ENCODE measurements at places on chromosomes 4 and X. TPM values are rescaled to one million over a fixed set of nuclear protein-coding genes. Genes with fewer than 3 reads are reported as not detected.

GRCh38 chr4:158578476-158578875 is 56.8 kb downstream of the RXFP1 start:
- no peaks in the 10 kb centered on the region for H3K27me3 ChIP-seq
- H3K36me3 ChIP-seq: no peaks in the 10 kb centered on the region
- no peak overlapping the region for H3K4me3 ChIP-seq
- DNase-seq: no peak
- H3K4me1 ChIP-seq: no peaks in the 10 kb centered on the region
- no peak overlapping the region for H3K27ac ChIP-seq

- no peak overlapping the region for H3K4me3 ChIP-seq
- H3K4me1 ChIP-seq: no peaks in the 10 kb centered on the region
- no peaks in the 10 kb centered on the region for H3K27me3 ChIP-seq
- no peak for DNase-seq
- H3K36me3 ChIP-seq: no peaks in the 10 kb centered on the region
Measured at GRCh38 chrX:103396186-103396585, 19.8 kb downstream of the BEX3 start.

DNA sequence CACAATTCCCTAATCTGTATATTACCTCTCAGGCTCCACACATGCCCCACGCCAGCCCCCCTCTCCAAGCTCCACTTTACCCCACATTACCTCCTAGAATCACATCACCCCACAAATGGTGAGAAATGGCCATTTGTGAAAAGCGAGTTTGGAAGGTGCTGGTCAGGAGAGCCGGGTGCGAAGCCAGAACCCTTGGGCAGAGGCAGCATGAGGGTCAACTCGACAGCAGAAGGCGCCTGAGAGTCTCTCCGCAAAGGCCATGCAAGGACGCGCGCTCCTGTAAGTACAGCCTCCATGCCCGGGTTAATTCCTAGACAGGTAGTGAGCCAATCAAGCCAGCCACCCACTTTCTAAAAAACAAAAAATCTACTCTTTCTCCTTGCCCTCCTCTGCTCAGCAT is 42.4 kb downstream of the RHOXF2 start:
- no peak for DNase-seq
- H3K4me1 ChIP-seq: no peaks in the 10 kb centered on the region
- H3K36me3 ChIP-seq: no peaks in the 10 kb centered on the region

- H3K27me3 ChIP-seq: no peaks in the 10 kb centered on the region
- H3K36me3 ChIP-seq: no peaks in the 10 kb centered on the region
- DNase-seq: no peak
- H3K4me3 ChIP-seq: no peak overlapping the region
- no peak overlapping the region for H3K27ac ChIP-seq
Measured at GRCh38 chr4:3466691-3467600, 3.8 kb downstream of the DOK7 start.

DNA sequence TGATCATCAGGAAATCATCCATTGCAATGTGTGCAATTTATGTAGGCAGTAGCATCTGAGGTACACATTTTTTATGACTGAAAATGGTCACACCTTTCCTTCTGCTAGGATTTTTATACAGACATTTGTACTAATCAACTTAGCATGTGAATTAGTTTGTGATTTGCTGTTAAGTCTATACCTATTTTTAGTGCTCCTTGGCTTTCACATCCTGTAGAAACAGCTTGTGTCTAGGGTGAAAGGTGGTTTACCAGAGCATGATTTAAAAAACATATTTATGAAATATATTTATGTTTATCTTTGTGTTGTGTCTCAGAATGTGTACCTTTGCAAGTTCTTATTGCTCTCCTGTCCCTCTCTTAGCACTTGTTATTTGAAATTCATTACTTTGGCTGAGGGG is 916.0 kb downstream of the TECRL start:
- H3K36me3 ChIP-seq: no peaks in the 10 kb centered on the region
- no peak for DNase-seq

DNA sequence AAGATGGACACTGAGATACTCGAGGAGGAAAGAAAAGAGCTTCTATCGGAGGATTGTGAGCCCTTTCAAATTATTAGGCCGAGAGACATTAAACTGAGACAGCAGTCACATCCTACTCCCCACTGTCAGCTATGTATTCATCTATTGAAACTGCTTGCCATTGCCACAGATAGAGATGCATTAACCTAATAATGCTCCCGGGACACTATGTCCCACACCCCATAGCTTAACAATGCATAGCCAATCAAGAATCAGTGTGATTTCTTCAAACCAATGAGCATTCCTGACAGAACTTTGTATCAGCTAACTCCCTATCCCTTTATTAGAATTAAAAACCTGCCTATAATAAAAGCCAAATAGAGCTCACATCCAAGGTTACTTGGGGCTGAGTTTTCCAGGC is 118.1 kb upstream of the NEIL3 start:
- H3K36me3 ChIP-seq: no peaks in the 10 kb centered on the region
- H3K27ac ChIP-seq: no peak overlapping the region
- no peak for DNase-seq
- H3K27me3 ChIP-seq: no peaks in the 10 kb centered on the region
- H3K4me1 ChIP-seq: no peaks in the 10 kb centered on the region

- H3K4me1 ChIP-seq: no peaks in the 10 kb centered on the region
- peak overlapping the region; percentile 97 for H3K27ac ChIP-seq
- no peaks in the 10 kb centered on the region for H3K27me3 ChIP-seq
- no peaks in the 10 kb centered on the region for H3K36me3 ChIP-seq
Measured at GRCh38 chr4:39528061-39528465, 824 bp upstream of the UGDH start.

- H3K4me3 ChIP-seq: no peak overlapping the region
- H3K36me3 ChIP-seq: no peaks in the 10 kb centered on the region
- no peaks in the 10 kb centered on the region for H3K4me1 ChIP-seq
- no peak for DNase-seq
Measured at GRCh38 chr4:27128443-27128842, 267.8 kb downstream of the STIM2 start.

DNA sequence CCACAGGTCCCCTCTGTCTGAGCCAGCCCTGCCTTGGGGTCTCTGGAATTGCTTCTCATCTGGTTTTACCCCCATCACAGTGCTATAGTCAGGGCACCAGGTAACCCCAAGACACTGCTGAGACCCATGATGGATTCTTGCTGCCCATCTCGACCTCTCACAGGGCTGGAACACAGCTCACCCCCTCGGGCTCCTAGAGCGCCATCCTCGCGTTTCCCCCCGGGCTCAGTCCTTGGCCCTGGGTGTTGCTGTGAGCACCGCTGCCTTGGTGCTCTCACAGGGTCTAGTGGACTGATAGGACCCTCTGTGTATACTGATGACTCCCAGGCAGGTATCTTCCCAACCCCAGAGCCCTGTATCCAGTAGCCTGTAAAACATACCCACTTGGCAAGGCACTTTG is 8.8 kb downstream of the MAEA start:
- no peaks in the 10 kb centered on the region for H3K36me3 ChIP-seq
- DNase-seq: no peak
- H3K4me3 ChIP-seq: no peak overlapping the region

DNA sequence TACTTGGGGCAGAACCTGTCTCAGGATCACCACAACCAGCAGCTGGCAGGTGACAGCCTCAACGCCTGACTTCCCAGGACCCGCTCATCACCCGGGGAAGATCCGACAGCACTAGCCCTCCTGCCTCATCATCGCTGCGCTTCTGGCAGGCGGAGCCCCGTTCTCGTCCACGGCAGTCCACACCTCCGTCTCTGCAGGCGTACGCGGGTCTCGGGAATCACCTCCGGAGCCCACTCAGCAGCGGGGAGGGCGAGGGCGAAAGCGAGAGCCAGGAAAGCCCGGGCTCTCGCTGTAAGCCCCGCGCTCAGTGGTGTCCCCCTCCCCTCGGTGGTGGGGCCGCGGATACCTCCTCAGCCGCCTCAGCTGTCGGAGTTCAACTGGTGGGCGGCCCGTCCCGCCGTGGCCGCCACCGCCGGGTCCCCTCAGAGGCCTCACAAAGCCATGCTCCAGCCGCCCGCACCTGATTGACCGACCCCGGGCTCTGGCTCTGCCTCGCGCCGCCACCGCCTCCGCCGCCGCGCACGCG is 518 bp upstream of the CNKSR2 start:
- no peaks in the 10 kb centered on the region for H3K4me1 ChIP-seq
- peak overlapping the region; percentile 43 for H3K4me3 ChIP-seq
- peak; percentile 3 for DNase-seq
- H3K27ac ChIP-seq: no peak overlapping the region

- no peak overlapping the region for H3K27ac ChIP-seq
- no peaks in the 10 kb centered on the region for H3K27me3 ChIP-seq
- no peaks in the 10 kb centered on the region for H3K4me1 ChIP-seq
Measured at GRCh38 chr4:154630324-154630723, 17.9 kb upstream of the FGG start.

ABLIM2 gene
- 2.6 TPM for total RNA-seq

DNA sequence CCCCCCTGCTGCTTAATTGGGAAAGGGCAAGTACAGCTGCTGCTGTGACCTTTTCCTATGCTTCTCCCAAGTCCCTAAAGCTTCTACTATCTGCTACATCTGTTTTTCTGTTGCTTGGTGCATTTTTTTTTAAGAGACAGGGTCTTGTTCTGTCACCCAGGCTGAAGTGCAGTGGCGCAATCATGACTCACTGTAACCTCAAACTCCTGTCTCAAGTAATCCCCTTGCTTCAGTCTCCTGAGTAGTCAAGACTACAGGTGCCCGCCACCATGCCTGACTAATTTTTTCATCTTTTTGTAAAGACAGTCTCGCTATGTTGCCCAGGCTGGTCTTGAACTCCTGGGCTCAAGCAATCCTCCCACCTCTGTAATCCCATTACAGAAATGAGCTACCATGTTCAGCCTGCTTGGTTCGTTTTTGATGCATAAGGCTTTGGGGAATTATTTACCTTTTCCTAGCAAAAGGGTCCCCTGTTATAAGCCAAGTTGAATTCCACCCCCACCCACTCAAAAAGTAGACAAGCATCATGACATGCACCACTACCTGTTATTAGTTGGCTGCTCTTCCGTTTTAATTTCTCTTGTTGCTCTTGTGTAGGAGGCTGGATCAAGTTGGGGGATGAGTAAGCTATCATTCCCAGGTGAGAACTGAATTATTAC is 39.6 kb downstream of the DGKK start:
- H3K4me1 ChIP-seq: no peaks in the 10 kb centered on the region
- DNase-seq: no peak
- no peaks in the 10 kb centered on the region for H3K36me3 ChIP-seq

- no peaks in the 10 kb centered on the region for H3K36me3 ChIP-seq
- H3K27ac ChIP-seq: no peak overlapping the region
- no peak for DNase-seq
- H3K27me3 ChIP-seq: no peaks in the 10 kb centered on the region
Measured at GRCh38 chr4:95546221-95546620, 2.6 kb downstream of the UNC5C start.

- no peaks in the 10 kb centered on the region for H3K27me3 ChIP-seq
- no peak for DNase-seq
- no peak overlapping the region for H3K27ac ChIP-seq
- H3K4me1 ChIP-seq: no peaks in the 10 kb centered on the region
- H3K4me3 ChIP-seq: no peak overlapping the region
- no peaks in the 10 kb centered on the region for H3K36me3 ChIP-seq
Measured at GRCh38 chr4:22802876-22803275, 110.1 kb downstream of the GBA3 start.

GRCh38 chr4:136392576-136392975 is 1139.7 kb downstream of the PCDH18 start:
- DNase-seq: no peak
- H3K4me1 ChIP-seq: no peaks in the 10 kb centered on the region
- no peaks in the 10 kb centered on the region for H3K27me3 ChIP-seq
- H3K27ac ChIP-seq: no peak overlapping the region

- DNase-seq: no peak
- no peak overlapping the region for H3K4me3 ChIP-seq
- no peak overlapping the region for H3K27ac ChIP-seq
- H3K36me3 ChIP-seq: no peaks in the 10 kb centered on the region
- no peaks in the 10 kb centered on the region for H3K4me1 ChIP-seq
Measured at GRCh38 chr4:122548886-122549630, 71.8 kb downstream of the IL21 start.

DNA sequence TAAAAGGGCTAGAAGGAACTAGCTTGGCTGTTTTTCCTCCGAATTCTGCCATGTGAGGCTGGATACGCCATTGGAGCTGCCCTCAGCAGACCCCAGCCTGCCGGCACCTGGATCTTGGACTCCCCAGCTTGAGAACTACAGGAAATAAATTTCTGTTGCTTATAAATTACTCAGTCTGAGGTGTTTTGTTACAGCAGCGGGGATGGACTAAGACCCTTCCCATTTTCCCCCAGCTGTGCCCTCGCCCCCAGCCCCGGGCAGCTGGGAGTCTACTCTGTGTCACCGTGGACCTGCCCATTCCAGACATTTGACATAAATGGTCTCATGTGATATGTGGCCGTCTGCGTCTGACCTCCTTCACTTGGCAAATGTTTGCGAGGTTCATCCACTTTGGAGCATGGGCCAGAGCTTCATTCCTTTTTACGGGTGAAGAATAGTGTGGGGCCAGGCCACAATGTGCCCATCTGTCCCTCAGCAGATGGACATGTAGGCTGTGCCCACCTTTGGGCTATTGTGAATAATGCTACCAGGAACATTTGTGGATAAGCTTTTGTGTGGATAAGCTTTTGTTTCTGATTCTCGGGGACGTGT is 30.7 kb upstream of the SPON2 start:
- DNase-seq: no peak
- no peaks in the 10 kb centered on the region for H3K27me3 ChIP-seq
- no peaks in the 10 kb centered on the region for H3K36me3 ChIP-seq
- H3K27ac ChIP-seq: peak overlapping the region; percentile 52
- H3K4me3 ChIP-seq: no peak overlapping the region
- peaks cover 3% of the 10 kb centered on the region for H3K4me1 ChIP-seq

GRCh38 chr4:180808862-180809261 is 1434.3 kb upstream of the TENM3 start:
- H3K27me3 ChIP-seq: no peaks in the 10 kb centered on the region
- H3K36me3 ChIP-seq: no peaks in the 10 kb centered on the region
- no peaks in the 10 kb centered on the region for H3K4me1 ChIP-seq

GRCh38 chrX:46436744-46437143 is 108.5 kb downstream of the ZNF674 start:
- H3K27ac ChIP-seq: no peak overlapping the region
- H3K27me3 ChIP-seq: no peaks in the 10 kb centered on the region
- no peaks in the 10 kb centered on the region for H3K4me1 ChIP-seq
- no peak overlapping the region for H3K4me3 ChIP-seq

DNA sequence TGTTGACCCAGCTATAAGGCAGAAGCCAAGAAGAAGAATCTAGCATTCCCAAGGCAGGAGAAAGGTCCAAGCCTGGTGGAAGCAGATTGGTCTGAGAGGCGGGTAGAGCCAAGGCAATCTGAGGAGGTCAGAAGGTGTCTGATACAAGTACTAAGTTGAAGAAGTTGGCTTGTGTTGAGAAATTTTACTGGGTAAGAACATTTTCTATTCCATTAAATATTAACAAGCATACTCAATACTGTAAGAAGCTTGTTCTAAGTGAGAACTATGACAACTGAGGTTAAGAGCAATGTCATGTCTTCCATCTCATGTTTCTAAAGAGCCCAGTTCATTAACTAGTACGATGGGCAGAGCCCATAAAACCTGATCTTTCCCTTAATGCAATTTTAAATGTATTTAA is 75.0 kb downstream of the FAM13A start:
- no peak for DNase-seq
- no peak overlapping the region for H3K4me3 ChIP-seq
- H3K4me1 ChIP-seq: no peaks in the 10 kb centered on the region
- H3K27ac ChIP-seq: no peak overlapping the region
